ENCODE measurements at places on chromosomes 1 and 21. TPM values are rescaled to one million over a fixed set of nuclear protein-coding genes. Genes with fewer than 3 reads are reported as not detected.
A peak's percentile ranks its signal among the peaks of the same experiment; 100 is the strongest.

The KIAA0040 gene
- total RNA-seq: 36.7 TPM

The TRNP1 gene
- total RNA-seq: 37.6 TPM

The NFASC gene
- 44.0 TPM for total RNA-seq

The ANGPTL3 gene
- total RNA-seq: not detected

The CLEC20A gene
- total RNA-seq: not detected

DNA sequence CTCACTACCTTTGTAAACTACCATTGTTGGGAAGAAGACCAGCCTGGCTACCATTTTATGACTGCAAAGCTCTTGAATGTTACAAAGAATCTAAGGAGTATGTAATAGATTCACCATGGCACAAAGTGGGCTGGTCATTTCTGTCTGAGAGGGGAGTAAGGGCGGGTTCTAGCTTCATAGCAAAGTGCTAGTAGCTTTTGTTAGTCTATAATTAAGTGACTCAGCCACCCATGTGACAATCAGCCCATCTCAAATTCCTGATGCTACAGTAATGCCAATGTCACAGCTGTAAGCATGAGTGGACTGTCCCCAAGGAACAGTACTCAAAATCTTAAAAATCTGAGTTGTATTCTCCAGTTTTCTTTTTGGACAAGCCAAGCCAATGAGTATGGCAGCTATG lies 15.4 kb upstream of the OTUD3 start:
- DNase-seq: no peak

DNA sequence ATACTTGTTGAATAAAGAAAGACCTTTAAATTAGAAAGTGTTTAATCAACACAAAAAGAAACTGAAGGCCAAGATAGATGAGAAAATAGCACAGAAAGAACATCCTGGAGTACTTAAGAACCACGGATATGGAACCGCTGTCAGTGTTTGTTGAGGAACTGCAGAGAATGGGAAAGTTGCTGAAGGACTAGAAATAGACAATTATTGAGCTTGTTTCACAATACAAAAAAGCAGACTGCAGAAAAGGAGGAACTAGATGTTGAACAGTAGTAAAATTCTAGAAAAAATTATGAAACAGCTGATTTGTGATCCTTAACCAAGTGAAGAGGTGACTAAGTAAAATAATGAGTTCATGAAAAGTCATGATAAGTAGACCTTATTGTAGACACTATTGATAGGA lies 29.7 kb downstream of the MYSM1 start:
- DNase-seq: no peak

- no peak for DNase-seq
Measured at GRCh38 chr1:204258213-204259115, 44.7 kb upstream of the GOLT1A start.

DNA sequence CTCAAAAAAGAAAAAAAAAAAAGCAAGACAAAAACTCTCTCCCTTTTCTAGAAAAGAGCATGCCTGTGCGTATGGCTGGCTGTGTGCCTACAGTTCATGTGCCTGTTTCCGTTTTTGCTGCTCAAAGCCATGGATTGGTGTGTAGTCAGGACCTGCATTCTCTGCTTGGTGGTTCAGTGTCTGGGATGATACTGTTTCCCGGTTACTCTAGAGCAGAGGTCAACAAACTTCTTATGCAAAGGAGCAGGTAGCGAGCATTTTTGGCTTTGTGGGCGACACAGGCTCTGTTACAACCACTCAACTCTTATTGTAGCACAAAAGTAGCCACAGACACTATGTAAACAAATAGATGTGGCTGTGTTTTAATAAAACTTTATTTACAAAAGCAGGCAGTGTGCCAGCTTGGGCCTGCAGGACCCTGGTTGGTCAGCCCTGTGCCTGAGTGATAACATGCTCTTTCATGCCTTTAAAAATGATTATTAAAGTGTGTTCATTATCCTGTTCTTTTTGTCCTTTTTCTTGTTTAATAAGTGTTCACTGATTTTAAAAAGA lies 524.2 kb downstream of the KIF26B start:
- peak; percentile 25 for DNase-seq

DNA sequence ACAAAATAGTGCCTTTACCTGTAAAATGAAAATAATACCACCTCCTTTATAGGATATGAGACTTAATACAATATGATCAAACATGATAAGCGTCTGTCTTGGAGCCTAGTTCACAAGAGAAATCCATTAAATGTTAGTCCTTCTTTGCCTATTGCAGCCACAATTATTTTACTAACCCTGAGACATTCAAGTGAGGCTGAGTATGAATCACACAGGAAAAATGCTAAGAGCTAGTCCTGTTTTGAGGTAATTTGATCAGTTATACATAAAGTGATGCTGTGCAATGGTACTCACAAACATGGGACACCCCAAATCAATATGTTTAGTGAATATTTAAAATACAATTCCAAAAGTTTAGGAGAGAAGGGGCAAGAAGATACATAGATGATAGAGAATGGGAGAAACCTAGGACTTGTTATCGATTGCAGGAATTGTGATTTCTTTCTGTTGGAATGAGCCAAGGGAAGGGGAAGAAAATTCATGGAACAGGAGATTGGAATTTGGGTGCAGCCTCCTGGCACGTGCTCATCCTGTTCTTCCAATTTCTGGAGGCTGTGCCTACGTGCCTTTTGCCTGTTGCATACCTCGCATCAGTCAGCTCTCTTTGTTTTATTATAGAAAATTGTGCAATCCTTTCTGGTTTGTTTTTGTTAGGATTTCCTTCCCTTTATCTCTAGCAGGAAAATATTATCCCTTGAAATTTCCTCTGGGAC lies 39.9 kb upstream of the BACH1 start:
- DNase-seq: no peak

GRCh38 chr1:46053734-46054133 lies 78.7 kb downstream of the PIK3R3 start:
- no peak for DNase-seq

DNA sequence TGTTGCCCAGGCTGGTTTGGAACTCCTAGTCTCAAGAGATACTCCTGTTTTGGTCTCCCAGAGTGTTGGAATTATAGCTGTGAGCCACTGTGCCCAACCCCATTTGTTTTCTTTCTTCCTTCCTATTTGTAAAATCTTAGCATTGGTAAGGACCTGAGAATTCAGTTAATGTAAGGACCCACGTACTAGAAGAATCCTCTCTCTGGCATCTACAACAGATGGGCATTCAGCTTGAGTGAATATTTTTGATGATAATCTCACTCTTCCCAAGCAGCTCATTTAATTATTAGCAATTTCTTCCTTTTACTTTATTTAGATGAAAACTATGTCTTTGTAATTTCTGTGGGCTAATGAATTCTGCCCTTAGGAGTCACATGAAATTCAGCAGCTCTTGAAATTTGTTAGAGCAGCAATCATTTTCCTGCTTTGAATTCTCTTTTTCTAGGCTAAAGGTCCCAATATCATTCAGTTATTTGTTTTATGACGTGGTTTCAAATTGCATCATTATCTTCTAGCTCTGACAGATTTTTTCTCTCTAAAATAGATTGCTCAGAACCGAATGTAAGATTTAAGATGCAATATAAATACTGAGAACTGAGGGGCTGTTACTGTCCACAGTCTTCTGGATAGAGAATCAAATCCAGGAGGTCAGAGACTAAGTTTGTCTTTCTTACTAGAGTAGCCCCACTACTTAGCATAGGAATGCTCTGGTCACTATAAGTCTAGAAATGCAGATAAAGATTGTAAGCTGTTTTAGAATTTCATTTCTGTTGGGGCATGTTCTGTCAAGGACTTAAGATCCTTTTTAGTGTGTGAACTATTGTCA lies 59.4 kb downstream of the EPB41 start:
- no peak for DNase-seq

All from ascending aorta (tissue), 2 donors.